ENCODE measurements at places on chromosomes 13 and 19.
A peak's percentile ranks its signal among the peaks of the same experiment; 100 is the strongest.

GRCh38 chr19:16085115-16085514 lies 8.8 kb downstream of the TPM4 start:
- no peak for DNase-seq

DNA sequence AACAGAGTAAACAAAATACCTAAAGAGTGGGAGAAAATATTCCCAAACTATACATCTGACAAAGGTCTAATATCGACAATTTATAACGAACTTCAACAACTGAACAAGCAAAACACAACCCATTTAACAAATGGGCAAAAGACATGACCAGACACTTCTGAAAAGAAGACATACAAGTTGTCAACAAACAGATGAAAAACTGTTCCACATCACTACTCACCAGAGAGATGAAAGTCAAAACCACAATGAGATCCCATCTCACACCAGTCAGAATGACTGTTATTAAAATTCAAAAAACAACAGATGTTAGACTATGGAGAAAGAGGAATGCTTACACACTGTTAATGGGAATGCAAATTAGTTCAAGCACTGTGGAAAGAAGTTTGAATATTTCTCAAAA lies 233.8 kb upstream of the EDNRB start:
- no peak for DNase-seq

DNA sequence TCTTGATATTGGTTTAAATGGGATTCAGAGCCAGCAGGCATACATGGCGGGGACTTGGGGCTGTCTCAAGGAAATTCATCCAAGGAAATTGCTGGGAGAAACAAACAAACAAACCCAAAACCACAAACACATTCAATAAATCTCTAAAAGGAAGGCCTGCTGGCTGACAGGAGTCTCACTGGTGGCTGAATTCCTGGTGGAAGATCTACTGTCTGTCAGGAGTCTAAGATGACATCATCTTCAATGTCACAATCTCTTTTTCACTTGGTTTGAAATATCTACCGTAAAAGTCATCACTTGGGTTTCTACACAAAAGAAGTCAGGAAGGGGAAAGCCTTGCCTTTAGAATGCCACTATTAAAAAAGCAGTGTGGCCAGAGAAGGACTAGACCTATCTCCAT lies 87.9 kb downstream of the KLF5 start:
- no peak for DNase-seq

DNA sequence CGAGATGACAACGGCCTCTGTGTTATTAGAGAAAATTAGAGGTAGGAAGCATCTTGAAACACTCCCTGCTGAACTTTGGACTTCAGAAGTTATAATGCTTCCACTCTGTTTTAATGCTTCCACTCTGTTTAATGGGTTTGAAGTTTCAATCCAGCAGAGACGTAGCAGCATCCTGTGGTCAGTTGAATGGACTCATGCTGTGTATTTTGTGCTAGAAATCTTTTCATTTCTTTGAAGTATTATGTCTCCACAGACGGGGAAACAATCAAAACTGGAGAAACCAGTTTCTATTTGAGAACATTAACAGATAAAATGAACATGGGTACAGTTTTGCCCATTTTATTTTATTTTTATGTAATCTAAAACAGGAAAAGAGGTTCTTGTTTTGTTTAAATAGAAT lies 1736.2 kb downstream of the SLITRK5 start:
- DNase-seq: no peak

GRCh38 chr13:71879129-71879535 lies 12.1 kb upstream of the DACH1 start:
- no peak for DNase-seq

- peak; percentile 34 for DNase-seq
Observed at GRCh38 chr13:109785141-109785891, 1.1 kb downstream of the IRS2 start.

DNA sequence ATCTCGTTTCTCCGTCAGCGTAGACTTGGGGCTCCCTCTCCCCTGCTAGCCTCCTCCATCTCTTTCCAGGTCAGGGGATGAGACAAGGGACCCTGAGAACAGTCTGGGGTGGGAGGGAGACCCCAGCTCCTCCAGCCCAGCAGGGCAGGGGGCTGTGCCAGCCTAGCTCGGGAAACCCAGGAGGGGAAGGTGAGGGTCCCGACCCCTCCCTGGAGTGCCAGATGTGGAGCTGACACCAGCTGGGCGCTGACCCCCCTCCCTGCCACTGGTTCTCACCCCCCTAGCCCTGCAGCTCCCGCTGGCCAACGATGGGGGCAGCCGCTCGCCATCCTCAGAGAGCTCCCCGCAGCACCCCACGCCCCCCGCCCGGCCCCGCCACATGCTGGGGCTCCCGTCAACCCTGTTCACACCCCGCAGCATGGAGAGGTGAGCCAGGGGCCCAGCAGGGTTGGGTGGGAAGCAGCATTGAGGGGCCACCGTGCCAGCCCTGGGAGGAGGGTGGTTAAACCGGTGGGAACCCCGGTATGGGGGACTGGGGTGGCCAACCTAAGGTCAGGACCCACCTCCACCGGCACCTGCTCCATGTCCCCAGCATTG lies 5.1 kb upstream of the TGFBR3L start:
- no peak for DNase-seq

- no peak for DNase-seq
Observed at GRCh38 chr19:33558151-33558550, 36.6 kb upstream of the PEPD start.

DNA sequence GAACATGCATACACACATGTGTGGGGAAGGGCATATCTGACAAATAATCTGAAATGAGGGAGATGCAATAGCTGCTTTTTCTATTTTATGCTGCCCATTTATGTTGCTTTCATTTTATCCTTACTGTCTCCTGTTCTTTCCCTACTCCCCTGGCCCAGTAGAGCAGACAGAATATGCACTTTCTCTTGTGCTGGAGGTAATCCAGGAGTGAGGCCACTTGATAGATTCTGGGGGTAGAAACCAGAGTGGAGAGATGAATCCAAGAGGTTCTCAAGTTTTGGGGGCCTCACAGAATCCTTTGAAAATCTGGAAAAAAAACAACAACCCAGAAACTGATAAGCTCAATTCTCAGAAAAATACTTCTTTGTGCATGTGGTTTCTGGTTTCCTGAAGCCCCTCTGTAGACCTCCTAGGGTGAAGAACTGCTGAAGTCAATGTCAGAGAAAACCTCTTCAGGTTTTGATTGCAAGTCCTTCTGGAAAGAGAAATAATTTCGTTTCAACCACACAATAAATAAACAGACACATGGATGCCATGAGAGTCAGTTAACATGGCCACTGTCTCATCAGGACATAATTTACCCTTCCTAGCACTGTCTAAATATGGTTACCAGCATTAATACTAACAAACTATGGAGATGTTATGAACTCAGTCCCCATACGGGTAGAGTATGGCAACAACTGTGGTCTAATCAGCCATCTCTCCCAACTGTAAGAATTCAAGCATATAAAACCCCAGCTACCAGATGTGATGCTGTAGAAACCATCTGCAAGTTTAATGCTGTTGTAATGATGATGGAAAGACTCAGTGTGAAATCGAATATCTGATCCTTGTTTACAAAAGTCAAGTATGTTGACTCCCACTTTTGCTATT lies 355.6 kb downstream of the SLC7A1 start:
- DNase-seq: no peak

GRCh38 chr13:103876571-103876970 lies 810.4 kb upstream of the SLC10A2 start:
- no peak for DNase-seq

- DNase-seq: no peak
Observed at GRCh38 chr13:36251017-36251416, 36.7 kb upstream of the SOHLH2 start.

GRCh38 chr13:78341032-78341431 lies 262.3 kb downstream of the POU4F1 start:
- DNase-seq: no peak

GRCh38 chr13:23725922-23726321 lies 155.7 kb downstream of the TNFRSF19 start:
- DNase-seq: no peak

DNA sequence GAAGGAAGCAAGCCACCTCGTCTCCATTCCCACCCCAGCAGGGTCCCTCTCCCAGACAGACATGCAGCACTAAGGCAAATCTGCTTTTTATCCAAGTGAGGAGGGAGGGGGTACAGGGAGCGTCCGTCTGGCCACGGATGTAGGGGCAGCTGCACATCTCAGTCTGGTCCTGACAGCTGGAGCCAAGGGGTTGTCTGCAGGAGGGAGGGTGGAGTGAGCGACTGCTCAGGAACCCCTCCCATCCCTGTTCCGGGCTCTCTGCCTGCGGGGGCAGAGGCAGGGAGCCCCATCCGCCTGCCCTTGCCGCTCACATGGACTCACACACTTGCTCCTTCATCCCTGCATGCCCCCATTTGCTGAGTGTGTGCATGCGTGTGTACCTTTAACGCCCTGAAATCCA lies 2.5 kb downstream of the TMEM190 start:
- DNase-seq: no peak

- no peak for DNase-seq
Observed at GRCh38 chr13:21322327-21322965, 136.7 kb downstream of the ZDHHC20 start.

GRCh38 chr19:18475004-18475453 lies 37.1 kb upstream of the ISYNA1 start:
- DNase-seq: no peak

DNA sequence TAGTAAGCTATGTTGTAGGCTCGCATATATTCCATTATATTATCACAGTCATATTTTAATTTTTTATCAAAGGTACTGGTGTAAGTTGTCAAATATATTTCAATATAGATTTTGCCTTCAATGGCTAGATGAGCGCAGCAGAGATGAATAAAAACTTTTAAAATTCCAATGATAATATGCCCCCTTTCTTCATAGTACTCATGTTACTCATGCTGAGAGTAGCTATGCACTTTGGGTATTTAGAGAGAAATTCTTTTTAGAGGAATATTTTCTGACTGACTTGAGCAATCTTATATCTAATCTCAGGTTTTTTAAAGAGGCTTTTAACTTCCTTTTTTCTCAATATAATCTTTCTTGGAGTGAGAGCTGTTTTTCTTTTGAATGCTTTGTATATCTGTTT lies 11.4 kb downstream of the ZNF254 start:
- DNase-seq: no peak

- DNase-seq: no peak
Observed at GRCh38 chr19:55673889-55674288, 1.1 kb upstream of the EPN1 start.

GRCh38 chr19:35162471-35163326 lies 8.2 kb downstream of the FXYD5 start:
- DNase-seq: no peak

GRCh38 chr13:112820318-112820717 lies 130.5 kb downstream of the ATP11A start:
- DNase-seq: no peak

DNA sequence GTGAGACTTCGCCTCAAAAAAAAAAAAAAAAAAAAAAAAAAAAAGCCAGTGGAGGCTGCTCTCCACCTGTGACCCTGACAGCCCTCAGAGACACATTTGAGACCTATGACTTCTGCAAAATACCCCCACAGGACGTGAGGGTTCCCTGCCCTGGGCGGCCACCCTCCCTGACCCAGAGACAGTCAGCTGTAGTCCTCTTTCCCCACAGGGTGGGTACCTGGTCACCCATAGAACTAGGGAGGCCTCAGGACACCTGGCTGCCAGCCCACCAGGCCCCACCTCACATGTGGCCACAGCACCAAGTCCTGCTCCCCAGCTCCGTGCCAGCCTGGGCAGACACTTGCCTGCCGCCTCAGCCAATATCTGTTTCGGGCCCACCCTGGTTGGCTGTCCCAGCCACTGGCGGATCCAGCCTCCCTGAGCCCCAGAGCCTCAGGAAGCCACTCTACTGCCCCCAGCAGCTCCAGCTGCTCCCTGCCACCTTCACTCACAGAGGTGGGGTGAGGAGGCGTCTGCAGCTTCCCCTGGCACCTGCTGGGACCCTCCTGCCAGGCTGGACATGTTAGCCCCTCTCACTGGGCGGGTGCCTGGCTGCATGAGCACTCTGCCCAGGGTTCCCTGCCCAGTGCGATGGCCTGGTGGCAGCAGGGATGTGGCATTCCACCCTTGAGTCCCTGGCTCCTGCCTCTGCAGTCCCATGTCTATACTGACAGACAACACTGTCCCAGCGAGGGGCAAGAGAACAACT lies 6.9 kb downstream of the MKNK2 start:
- no peak for DNase-seq

GRCh38 chr13:73075954-73076353 lies 17.1 kb downstream of the KLF5 start:
- DNase-seq: no peak

DNA sequence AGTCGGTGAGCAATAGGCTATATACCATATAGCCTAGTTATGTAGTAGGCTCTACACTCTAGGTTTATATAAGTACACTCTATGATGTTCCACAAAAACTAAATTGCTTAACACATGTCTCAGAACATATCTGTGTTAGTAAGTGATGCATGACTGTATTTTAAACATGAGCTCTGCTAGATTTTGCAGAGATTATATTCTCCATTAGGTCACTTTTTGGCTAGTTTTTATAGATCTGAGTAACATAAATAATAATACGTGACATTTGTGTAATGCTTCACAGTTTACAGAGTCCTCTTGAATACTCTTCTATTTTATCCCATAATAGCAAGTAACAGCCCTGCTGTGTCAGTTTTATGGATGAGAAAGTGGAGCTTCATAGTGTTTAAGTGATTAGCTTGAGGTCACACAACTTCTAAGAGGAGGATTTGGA lies 47.8 kb downstream of the NDFIP2 start:
- DNase-seq: no peak

- no peak for DNase-seq
Observed at GRCh38 chr13:106690779-106691178, 122.8 kb upstream of the ARGLU1 start.

DNA sequence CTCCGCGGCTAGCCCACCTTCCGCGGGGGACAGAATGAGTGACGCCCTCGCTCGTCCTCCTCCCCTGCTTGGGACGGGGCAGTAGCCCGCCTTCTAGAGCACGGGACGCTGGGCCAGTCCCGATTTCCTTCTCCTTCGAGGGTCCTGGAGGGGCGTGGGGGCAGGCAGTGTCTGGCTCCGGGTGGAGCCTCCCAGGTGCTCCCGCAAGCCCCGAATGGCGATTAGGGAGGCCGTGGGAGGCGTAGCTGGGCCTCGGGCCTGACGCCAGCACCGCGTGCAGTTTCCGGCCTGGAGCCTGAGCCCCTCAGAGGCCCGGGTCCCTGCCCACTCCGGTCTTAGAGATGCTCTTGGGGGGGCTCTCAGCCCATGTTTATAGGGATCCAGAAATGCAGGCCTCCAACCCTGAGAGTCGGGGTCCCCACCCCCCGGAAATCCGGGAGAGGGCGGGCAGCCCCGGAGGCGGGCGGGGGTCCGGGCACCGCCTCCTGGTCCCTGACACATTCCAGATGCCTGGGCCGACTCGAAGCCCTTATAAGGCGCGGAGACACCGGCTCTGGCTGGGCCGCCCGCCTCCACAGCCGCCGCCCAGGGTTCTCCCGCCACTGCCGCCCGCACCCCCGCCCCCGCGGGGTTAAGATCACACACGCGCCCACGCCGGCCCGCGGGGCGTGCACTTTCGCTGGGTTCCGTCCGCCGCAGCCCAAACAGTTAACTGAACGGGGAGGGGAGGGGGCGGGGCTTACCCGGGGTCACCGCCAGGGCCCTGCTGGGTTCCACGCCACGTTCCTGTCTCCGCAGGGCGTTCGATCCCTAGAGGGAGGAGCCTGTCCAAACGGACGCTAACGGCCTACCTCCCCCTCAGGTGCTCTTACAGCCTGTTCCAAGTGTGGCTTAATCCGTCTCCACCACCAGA lies 1.5 kb downstream of the MYADM start:
- DNase-seq: peak; percentile 91

Data from hepatic stellate cell (primary cell).